ENCODE measurements at places on chromosomes 6 and 20.

GRCh38 chr20:12638633-12639312 is 370.0 kb upstream of the SPTLC3 start:
- DNase-seq, result no peak

- no peak for DNase-seq
Measured at GRCh38 chr20:37941992-37942391, 39.1 kb downstream of the VSTM2L start.

DNA sequence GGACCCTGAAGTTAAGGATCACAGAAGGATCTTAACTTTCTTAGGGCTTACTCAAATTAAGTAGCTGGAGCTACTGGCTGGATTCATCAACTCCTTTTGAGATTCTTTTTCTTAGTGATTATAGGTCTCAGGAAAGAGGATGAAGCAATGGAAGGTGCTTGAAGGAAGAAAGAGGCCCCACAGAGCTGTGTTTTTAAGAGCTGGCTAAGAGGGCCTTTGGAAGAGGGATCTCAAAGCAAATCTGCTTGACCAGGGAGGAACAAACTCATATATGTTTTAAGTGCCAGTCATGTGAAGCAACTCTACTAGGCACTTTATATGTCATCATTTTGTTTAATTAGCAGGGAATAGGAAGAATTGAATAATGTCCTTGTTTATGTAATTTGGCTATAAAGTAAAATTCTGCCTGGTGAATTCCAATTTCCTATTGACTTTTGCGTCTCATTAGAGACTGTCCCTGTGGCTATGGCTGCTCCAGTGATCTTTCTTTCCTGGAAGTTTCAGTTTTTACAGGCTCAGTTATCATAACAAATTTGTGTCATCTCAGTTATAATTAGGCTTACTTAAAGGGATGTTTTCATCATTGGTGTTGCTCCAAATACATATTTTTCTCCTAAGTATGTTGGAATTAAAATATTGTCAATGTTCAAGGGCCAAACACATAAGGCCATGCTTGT is 222.8 kb upstream of the CITED2 start:
- no peak for DNase-seq

GRCh38 chr6:4603291-4603690 is 172.9 kb upstream of the CDYL start:
- no peak for DNase-seq

DNA sequence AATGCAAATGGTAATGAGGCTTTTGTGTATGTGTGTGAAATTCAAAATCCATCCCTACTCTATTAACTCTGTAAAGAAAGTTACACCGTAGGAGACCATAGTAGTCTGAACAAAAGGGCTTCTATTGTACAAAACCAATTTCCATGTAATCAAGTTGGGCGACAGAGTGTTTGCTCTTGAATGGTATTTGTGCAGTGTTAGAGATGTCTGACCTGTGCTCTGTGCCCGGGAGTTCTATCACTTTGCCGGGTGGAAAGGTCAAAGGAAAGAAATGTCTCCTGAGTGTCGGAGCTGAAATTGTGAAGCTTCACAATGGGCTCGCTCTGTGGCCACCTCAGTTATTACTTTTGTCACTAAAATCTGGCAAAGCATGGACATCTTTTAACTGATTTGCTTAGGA is 312.0 kb downstream of the SAMD5 start:
- DNase-seq, result no peak

GRCh38 chr6:80522576-80522975 is 416.1 kb downstream of the BCKDHB start:
- DNase-seq, result no peak

DNA sequence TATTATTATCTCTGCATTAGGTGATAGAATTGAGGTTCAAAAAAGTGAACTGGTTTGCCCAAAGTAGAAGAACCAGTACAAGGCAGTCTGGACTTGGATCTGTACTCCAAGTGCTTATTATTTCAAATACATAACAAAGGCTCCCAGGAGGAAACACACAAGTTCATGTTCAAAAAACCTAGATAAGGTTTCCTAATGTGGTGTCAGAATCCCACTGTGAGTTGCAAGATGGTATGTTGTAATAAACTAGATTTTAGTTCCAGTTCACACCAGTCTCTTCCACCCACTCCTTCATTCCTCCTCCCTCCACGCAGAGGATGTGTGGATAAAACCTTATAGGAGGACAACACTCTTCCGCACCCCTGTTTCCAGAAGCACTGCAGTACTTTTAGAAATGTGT is 42.8 kb downstream of the KIAA0319 start:
- DNase-seq, result no peak

Data from CD4-positive, alpha-beta T cell treated with Interleukin-17A for 1 hour (primary cell).